ENCODE measurements at places on chromosomes 4 and X.

GRCh38 chrX:3938587-3938986 lies 225.1 kb upstream of the PRKX start:
- H3K4me1 ChIP-seq: no peaks in the 10 kb centered on the region
- no peaks in the 10 kb centered on the region for H3K36me3 ChIP-seq
- no peaks in the 10 kb centered on the region for H3K27me3 ChIP-seq
- no peak overlapping the region for H3K4me3 ChIP-seq

DNA sequence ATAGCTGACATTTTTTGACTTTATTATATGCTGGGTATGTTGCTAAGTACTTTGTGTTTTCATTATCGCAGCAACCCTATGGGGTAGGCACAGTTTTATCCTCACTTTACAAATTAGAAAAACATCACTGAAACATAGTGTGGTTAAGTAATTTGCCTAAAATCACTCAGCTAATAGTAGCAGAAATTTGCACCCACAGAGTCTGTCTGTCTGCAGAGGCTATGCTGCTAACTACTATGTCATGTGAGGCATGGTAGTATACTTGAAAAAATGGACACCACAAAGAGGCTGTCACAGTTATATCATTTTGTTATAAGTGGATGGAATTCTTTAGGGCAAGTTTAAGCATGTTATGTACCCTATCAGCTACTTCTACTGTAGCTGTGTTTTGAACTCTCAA lies 69.0 kb downstream of the STAG2 start:
- H3K27ac ChIP-seq: no peak overlapping the region
- H3K27me3 ChIP-seq: no peaks in the 10 kb centered on the region
- peaks cover 36% of the 10 kb centered on the region for H3K4me1 ChIP-seq
- H3K4me3 ChIP-seq: no peak overlapping the region
- H3K36me3 ChIP-seq: no peaks in the 10 kb centered on the region

- peak overlapping the region; percentile 79 for H3K27ac ChIP-seq
- no peak for DNase-seq
- H3K27me3 ChIP-seq: no peaks in the 10 kb centered on the region
- 0 out of 2 replicates have a peak overlapping the region, but pooled peaks have one; percentile 20 for H3K4me3 ChIP-seq
These were observed 17.2 kb downstream of the SCARB2 start for GRCh38 chr4:76196376-76196775.

DNA sequence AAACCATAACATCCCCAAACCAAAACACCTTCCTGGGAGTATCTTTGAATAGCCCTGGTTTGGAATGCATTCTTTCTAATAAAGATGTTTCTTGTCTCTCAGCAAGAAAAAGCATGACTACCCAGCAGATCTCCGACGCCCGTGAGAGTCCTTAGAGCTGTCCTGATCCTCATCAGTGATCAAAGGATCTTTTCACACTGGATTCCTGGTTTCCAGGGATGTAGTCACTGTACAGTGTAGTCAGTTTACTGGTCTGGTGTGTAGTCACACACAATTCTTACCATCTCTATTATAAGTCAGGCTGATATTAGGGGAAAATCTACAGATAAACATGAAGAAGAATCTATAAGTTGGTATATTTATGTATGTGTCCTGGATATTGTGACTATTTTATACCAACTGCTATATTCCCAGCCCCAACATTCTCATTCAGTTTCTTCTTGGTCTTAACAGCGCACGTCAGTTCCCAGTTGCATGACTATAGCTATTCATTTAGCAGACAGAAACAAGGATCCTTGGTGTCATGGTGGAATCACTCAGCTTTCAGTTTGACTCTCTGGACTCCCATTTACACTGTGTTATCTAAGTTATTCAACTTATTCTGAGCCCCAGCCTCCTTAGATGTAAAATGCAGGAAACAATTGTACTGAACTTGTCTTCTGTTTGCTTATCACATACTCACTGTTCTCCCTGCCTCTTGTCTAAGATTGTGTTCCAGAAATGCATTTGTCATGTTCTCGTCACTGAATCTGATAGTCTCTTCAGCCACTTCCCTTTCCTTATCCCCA lies 68.3 kb downstream of the SLIT2 start:
- H3K27me3 ChIP-seq: no peaks in the 10 kb centered on the region
- peak overlapping the region; percentile 27 for H3K27ac ChIP-seq
- H3K36me3 ChIP-seq: peaks cover 19% of the 10 kb centered on the region
- H3K4me1 ChIP-seq: peaks cover 80% of the 10 kb centered on the region
- H3K4me3 ChIP-seq: no peak overlapping the region

DNA sequence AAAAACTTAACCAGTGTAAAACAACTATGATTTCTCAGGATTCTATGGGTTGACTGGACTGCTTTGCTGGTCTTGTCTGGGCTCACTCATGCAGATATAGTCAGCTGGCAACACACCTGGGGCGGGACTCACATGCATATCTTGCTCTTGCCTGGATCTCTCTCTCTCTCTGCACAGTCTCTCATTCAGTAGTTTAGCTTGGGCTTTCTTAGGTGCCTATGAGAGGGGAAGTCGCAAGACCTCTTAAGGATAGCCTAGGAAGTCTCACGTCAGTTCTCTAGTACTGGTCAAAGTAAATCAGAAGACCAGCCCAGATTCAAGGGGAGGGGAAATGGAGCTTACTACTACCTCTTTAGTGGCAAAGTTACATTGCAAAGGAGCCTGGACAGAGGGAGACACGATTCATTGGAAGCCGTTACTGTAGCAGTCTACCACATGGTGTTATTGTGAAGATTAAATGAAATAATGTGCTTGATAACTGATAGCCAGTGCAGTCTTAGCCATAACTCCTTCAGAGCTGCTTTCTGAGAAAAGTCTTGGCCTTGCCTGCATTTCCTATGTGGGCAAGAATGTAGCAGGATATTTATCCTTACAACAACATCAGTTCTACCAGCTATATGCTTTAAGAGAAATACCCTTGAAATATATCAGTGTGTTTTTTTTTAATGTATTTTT lies 2.1 kb downstream of the COPS4 start:
- peaks cover 35% of the 10 kb centered on the region for H3K4me1 ChIP-seq
- peaks cover 2% of the 10 kb centered on the region for H3K27me3 ChIP-seq
- peak overlapping the region; percentile 97 for H3K4me3 ChIP-seq
- no peaks in the 10 kb centered on the region for H3K36me3 ChIP-seq

Measured in HFFc6 (cell line).